ENCODE measurements at places on chromosomes 3 and 15.

- DNase-seq, result no peak
Observed at GRCh38 chr3:148089171-148089570, 608.5 kb upstream of the AGTR1 start.

- no peak for DNase-seq
Observed at GRCh38 chr15:94889153-94889552, 657.8 kb downstream of the MCTP2 start.

- no peak for DNase-seq
Observed at GRCh38 chr15:89364341-89364740, 29.7 kb upstream of the POLG start.

GRCh38 chr3:183584246-183584913 is 28.9 kb upstream of the KLHL6 start:
- DNase-seq, result no peak

GRCh38 chr3:25033407-25034029 is 394.5 kb upstream of the RARB start:
- no peak for DNase-seq

GRCh38 chr3:171113716-171114115 is 87.2 kb upstream of the SLC2A2 start:
- no peak for DNase-seq

- DNase-seq, result no peak
Observed at GRCh38 chr3:60772584-60772983, 478.7 kb downstream of the FHIT start.

- DNase-seq, result no peak
Observed at GRCh38 chr15:85389772-85390171, 9.4 kb downstream of the AKAP13 start.
